Left renal cortex interstitium (tissue), 4 donors: ENCODE measurements at places on chromosomes 3 and 15. TPM values are rescaled to one million over a fixed set of nuclear protein-coding genes. Genes with fewer than 3 reads are reported as not detected.

Gene PDZRN3
- 35.6 TPM for polyA plus RNA-seq

Gene ARPIN
- polyA plus RNA-seq = 27.4 TPM

Gene CCNB2
- 39.4 TPM for polyA plus RNA-seq

Gene ZNF80
- polyA plus RNA-seq = not detected

Gene SH3GL3
- polyA plus RNA-seq = 8.6 TPM

Gene DUOXA1
- polyA plus RNA-seq = 0.42 TPM

Gene ARL8B
- 75.8 TPM for polyA plus RNA-seq

Gene CYP8B1
- 0.86 TPM for polyA plus RNA-seq

Gene KLHL40
- polyA plus RNA-seq = not detected

Gene IL17RC
- 38.0 TPM for polyA plus RNA-seq

Gene GABRA5
- polyA plus RNA-seq = 0.25 TPM

Gene RETNLB
- not detected for polyA plus RNA-seq

Gene RCCD1
- 14.9 TPM for polyA plus RNA-seq

Gene EPHA3
- 5.1 TPM for polyA plus RNA-seq

Gene ZSCAN29
- polyA plus RNA-seq = 32.2 TPM

Gene GOLGA8J
- polyA plus RNA-seq = 0.31 TPM

- no peak for DNase-seq
These were observed 101.1 kb upstream of the IGF1R start for GRCh38 chr15:98547275-98547674.

- no peak for DNase-seq
These were observed 2.7 kb upstream of the NANOGP8 start for GRCh38 chr15:35087759-35088158.

GRCh38 chr3:115077501-115078250 is 69.4 kb downstream of the ZBTB20 start:
- no peak for DNase-seq

DNA sequence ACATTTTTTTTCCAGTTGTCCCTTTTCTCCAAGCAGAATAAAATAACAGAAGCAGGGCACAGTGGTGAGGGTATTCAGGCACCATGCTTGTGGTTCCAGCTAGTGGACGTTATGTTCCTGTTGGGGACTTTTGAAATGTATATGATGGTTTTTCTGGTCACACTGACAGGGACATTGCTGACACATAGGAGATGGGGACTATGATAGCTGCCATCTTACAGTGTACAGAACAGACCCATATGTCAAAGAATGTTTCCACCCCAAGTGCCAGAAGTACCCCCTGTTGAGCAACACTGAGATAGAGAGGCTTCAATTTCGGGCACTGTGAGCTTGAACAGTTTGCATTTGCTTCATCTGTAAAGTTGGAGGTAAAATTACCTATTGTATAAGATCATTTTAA is 38.6 kb downstream of the MCTP2 start:
- DNase-seq = no peak

GRCh38 chr3:51684971-51685751 is 14.1 kb downstream of the TEX264 start:
- no peak for DNase-seq

DNA sequence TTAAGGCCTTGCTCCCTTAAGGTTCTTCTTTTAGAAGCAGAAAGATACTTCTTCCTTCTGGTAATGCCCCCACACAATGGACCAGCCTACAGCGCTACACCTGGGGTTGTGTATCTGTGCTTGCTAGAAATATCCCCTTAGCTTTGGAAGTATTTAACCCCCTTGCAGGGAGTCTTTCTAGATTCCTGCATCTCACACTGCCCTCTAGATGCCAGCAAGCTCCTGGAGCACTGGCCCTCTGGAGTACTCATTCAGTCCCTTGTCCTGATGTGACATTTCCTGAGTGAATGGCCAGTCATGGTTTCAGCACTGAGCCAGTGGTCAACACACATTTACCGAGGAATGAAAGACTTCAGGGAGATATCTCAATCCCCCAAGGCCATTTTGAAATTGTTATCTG is 30.4 kb upstream of the RBP2 start:
- no peak for DNase-seq

DNA sequence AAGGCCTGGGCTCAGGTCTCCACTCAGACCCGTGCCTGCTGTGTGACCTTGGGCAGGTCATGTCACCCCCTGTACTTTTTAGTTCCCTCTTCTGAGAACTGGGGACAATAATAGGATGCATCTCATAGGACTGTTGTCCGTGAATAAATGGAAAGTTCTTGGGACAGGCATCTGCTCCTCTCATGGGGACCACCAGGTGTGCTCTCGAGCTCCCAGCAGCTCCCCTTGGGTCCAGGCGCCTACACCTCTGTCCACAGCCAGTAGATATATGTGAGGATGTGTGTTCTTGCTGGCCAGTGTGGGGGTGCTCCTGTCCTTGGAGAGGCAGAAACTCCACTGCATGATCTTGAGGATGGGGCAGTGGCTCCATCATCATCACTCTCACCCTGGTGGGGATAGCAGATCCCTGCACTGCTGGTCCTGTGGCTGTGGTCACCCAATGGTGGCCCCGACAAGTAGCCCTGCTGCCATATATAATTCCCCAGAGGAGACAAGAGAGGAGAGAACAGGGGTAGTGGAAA is 257.6 kb upstream of the TLE3 start:
- no peak for DNase-seq

DNA sequence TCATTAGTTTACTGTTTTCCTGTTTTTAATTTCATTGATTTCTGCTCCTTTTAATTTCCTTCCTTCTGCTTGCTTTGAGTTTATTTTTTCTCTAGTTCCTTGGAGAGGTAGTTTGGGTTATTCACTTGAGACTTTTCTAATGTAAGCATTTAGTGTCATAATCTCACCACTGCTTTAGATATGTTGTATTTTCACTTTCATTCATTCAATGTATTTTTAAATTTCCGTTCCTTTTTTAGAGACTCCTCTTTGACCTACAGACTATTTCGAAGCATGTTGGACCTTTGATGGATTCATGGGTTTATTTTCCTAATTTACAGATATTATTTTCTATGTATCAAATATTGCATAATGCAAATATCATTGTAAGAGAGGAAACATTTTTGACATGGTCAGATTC is 23.3 kb downstream of the KLHL18 start:
- no peak for DNase-seq

GRCh38 chr3:185030951-185031350 is 121.9 kb downstream of the C3orf70 start:
- no peak for DNase-seq

DNA sequence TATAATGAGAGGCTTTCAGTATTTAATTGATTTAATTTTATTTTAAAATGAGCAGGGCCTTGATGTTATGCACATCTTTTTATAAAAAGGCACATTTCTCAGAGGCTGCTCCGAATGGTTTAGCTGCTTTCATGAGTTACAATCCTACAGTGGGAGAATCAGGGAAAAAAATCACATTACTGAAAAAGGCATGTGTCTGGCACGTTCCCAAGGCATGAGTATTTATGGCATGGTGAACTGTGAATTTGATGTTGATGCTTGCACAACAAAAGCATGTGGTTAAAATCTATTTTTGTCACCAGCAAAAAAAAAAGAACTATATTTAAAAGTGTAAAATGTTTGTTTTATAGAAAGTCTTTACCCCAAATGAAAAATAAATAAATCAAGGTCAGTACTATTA is 485.2 kb upstream of the ROBO2 start:
- DNase-seq = peak; percentile 28

- DNase-seq = no peak
These were observed 18.4 kb downstream of the ZBTB38 start for GRCh38 chr3:141386611-141387111.

DNA sequence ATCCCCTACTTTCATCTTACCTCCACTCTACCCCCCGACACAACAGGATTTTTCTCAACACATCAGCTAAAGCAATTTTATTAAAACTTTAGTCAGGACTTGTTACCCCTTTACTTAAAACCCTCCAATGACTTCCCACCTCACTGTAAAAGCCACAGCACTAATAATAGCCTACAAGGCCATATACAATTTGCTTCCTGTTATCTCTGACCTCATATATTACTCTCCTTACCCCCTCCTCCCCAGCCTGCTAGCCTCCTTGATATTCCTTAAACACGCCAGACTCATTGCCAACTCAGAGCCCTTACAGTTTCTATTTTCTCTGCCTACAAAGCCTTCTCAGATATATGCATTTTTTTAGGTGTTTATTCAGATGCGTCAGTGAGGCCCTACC is 54.4 kb downstream of the DCUN1D1 start:
- DNase-seq = no peak

GRCh38 chr15:36550650-36551049 is 28.8 kb upstream of the CDIN1 start:
- DNase-seq = no peak

DNA sequence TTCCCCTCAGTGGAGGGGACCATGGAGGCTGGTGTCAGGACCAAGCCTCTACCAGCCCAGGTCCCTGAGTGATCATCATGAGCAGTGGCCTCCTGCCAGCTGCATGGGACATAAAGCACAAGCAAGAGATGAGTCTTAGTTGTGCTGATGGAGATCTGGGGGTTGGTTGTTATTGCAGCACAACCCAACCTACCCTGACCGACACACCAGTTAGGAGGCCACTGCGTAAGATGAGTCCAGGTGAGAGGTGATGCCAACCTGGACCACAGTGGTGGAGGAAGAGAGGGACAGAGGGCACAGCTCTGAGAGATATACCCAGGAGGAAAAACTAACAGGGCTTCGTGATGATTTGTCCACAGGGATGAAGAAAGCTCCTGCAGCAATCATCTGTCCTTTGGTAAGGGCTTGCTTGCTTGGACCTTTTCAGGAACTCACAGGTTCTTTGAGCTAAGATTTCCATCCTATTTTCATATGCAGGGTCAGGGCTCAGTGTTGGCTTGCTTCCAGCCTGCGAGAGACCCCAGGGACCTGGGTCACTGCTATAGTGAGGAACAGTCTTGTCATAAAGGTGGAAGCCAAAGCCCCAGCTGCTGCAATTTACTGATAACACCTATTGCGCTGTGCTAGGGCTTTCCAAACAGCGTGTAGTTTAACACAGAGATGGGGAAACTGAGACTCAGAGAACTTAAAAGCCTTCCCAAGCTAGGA is 8.1 kb downstream of the RASGRF1 start:
- DNase-seq = no peak

GRCh38 chr3:40690749-40691451 is 166.1 kb downstream of the ZNF621 start:
- peak; percentile 20 for DNase-seq

GRCh38 chr3:98582042-98582441 is 11.4 kb downstream of the CPOX start:
- DNase-seq = no peak

DNA sequence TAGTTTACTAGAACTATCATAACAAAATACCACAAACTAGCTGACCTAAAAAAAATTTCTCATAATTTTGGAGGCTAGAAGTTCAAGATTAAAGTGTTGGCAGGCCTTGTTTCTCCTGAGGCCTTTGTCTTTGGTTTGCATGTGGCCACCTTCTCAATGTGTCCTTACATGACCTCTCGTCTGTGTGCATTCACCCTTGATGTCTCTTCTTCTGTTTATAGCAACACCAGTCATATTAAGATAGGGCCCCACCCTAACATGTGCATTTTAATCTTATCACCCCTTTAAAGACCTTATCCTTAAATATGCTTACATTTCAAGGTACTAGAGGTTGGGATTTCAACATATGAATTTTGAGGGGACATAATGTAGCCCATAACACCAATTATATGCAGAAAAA is 177.0 kb downstream of the ZBBX start:
- DNase-seq = no peak

- DNase-seq = no peak
These were observed 33.1 kb downstream of the DZIP1L start for GRCh38 chr3:138082085-138082991.

DNA sequence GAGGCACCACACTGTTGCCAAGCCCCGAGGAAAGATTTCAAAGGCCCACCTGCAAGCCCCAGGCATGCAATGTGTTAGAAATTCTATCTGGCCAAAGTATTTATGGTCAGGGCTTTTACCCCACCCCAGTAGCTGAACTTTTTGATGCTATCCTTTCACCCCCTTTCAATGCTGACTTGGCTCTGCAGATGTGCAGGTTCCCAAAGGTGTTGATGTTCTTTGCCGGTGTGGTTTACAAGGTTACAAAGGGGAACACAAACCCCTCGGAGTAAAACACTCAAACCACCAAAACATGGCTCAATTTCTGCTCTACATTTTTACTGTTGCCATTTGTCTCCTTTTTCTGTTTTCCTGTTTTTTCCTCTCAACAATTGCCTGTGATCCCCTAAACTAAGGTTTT is 145.4 kb upstream of the BNIP2 start:
- no peak for DNase-seq

- DNase-seq = peak; percentile 47
These were observed 60.5 kb downstream of the XXYLT1 start for GRCh38 chr3:195210266-195210973.

- DNase-seq = no peak
These were observed 218.0 kb downstream of the ZBTB20 start for GRCh38 chr3:114928989-114929640.

- DNase-seq = no peak
These were observed 26.1 kb downstream of the SEC61A1 start for GRCh38 chr3:128078322-128078721.

- DNase-seq = no peak
These were observed 84.5 kb upstream of the STT3B start for GRCh38 chr3:31448035-31448881.
